H9 (cell line): ENCODE measurements at places on chromosomes 2 and 18. TPM values are rescaled to one million over a fixed set of nuclear protein-coding genes. Genes with fewer than 3 reads are reported as not detected.
A peak's percentile ranks its signal among the peaks of the same experiment; 100 is the strongest.

Gene OSR1
- 0.24 and 0.35 TPM in 2 replicates for total RNA-seq

Gene APOB
- total RNA-seq = 0.26 TPM in 2 replicates

Gene PTRHD1
- 43.7 and 44.3 TPM in 2 replicates for total RNA-seq

GRCh38 chr2:12514631-12515437, 201.9 kb upstream of the TRIB2 start:
- H3K36me3 ChIP-seq = no peaks in the 10 kb centered on the region
- no peaks in the 10 kb centered on the region for H3K27me3 ChIP-seq
- no peak overlapping the region for H3K27ac ChIP-seq
- DNase-seq = no peak

- no peak within 1 kb of the TSS for H3K4me3 ChIP-seq
- H3K27ac ChIP-seq = no peak within 1 kb of the TSS
- DNase-seq = no peak
These were observed at the start of gene FABP1 for GRCh38 chr2:88127888-88128653. Gene FABP1, minus strand, starts transcription at chr2:88128062. Its CDS starts 45 bp downstream, at chr2:88128017.

DNA sequence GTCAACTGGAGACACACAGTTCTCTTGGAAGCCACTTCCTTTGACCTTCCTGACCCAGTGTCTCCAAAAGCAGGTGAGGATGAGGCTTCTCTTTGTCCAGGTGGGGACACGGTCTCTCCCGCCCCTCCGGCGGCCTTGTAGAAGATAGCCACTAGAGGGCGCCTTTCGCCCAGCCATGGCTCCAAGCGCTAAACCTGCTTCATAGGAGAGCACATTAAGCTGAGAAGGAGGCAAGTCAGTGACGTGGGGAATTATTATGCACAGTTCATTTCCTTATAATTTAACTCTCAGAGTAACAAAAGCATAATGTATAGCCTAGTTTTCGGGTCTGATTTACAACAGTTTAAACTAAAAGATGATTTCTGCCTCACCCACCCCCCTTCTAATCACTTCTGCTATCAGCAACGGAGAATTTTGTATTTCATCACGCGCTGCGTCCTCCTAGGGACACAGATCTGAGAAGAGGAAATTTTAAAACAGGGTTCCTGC, 208.7 kb downstream of the ICOS start:
- peak; percentile 90 for DNase-seq
- H3K27me3 ChIP-seq = no peaks in the 10 kb centered on the region
- no peaks in the 10 kb centered on the region for H3K4me1 ChIP-seq
- H3K27ac ChIP-seq = no peak overlapping the region

- peaks cover 5% of the 10 kb centered on the region; the same call in 1 of the 2 replicates for H3K36me3 ChIP-seq
- H3K27me3 ChIP-seq = no peaks in the 10 kb centered on the region
- peaks cover 8% of the 10 kb centered on the region; the same call in 1 of the 2 replicates for H3K4me1 ChIP-seq
- no peak overlapping the region for H3K4me3 ChIP-seq
- H3K27ac ChIP-seq = no peak overlapping the region
These were observed 14.1 kb downstream of the MBP start for GRCh38 chr18:77118256-77119090.

DNA sequence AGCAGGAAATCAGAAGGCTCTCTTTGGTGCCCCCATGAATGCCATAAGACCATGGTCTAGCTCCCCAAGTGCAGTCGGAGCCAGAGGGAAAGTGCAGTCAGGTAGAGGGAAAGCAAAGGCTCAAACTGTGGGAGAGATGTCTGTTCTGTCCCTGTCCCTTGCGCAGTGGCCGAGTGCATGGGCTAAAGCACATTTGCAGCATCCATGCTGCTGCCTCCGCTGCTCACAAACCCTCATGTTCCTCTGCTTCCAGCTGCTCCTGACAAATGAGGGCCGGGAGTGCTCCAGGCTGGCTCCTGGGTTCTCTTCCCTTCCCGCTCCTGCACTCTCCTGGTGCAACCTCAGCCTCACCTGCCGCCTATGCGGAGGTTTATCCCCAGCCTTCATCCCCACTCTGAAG, 34.2 kb downstream of the SCTR start:
- no peaks in the 10 kb centered on the region for H3K27me3 ChIP-seq
- H3K4me3 ChIP-seq = no peak overlapping the region
- no peaks in the 10 kb centered on the region for H3K36me3 ChIP-seq
- H3K4me1 ChIP-seq = peaks cover 5% of the 10 kb centered on the region
- no peak overlapping the region for H3K27ac ChIP-seq

Gene MAP3K19
- not detected in 2 replicates for total RNA-seq

Gene TMEM200C
- total RNA-seq = 5.6 and 6.3 TPM in 2 replicates

GRCh38 chr2:7707723-7708122, 790.5 kb downstream of the RNF144A start:
- no peak overlapping the region for H3K4me3 ChIP-seq
- no peaks in the 10 kb centered on the region for H3K27me3 ChIP-seq
- no peak for DNase-seq
- peaks cover 2% of the 10 kb centered on the region; the same call in 1 of the 2 replicates for H3K4me1 ChIP-seq
- no peaks in the 10 kb centered on the region for H3K36me3 ChIP-seq

DNA sequence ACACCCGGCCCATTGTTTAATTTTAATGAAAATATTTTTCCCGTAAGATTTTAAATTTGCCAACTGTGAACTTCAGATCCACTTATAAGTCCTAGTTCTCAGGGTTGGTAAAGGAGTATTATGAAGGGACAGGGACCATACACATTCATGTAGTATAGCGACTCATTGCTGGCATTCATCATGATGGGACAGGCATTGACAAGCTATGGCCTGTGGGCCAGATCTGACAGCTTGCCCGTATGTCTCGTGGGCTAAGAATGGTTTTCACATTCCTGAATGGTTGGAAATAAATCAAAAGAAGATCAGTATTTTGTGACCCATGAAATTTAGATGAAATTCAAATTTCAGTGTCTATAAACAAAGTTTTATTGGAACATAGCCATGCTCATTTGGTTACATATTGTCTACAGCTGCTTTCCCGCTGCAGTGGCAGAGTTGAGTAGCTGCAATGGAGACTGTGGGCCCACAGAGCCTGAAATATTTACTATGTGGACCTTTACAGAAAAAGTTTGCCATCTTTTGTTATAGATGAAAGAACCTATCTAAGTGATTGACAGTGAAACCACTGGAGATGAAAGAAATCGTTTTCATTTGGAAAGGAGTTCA, 4.1 kb downstream of the RAPGEF4 start:
- peaks cover 5% of the 10 kb centered on the region; the same call in 1 of the 2 replicates for H3K27me3 ChIP-seq
- peaks cover 2% of the 10 kb centered on the region; the same call in 2 of the 3 replicates for H3K36me3 ChIP-seq
- H3K4me3 ChIP-seq = no peak overlapping the region
- no peak for DNase-seq
